ENCODE measurements at places on chromosomes 11 and 22.

- DNase-seq = no peak
Measured at GRCh38 chr11:10504490-10504889, 36.5 kb downstream of the RNF141 start.

DNA sequence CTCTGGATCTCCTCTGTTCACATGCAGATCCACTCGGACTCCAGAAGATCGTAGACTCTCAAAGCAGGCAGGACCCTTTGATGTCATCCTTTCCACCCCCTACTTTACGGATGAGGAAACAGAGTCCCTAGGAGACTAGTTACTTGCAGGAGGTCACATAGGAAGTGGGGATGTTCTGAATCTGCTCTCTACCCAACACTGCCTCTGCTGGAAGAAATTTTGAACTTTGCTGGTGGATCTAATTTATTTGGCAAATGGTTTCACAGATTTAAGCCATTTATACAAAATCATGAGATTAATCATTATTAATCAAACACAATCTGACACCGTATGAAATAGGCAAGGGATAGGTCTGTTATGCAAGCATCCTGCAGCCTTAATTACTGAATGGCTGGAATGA, 55.0 kb upstream of the USP47 start:
- no peak for DNase-seq

DNA sequence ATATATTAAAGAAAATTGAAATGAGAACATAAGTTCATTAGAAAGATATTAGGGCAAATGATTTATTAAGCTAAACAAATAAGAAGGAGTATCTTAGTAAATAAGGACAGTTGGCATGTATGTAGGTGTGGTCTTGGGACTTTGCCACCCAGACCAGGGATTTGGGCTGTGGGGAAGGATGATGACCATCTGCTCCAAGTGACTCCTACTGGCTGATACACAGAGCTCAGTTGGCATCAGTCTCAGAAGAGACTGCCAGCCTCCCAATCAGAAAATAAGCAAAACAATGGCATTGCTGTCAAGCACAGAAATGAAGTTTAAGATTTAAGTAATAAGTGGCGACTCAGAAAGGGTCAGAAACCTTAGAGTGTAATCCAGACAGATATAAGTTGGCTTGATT, 49.5 kb downstream of the PAX6 start:
- no peak for DNase-seq

DNA sequence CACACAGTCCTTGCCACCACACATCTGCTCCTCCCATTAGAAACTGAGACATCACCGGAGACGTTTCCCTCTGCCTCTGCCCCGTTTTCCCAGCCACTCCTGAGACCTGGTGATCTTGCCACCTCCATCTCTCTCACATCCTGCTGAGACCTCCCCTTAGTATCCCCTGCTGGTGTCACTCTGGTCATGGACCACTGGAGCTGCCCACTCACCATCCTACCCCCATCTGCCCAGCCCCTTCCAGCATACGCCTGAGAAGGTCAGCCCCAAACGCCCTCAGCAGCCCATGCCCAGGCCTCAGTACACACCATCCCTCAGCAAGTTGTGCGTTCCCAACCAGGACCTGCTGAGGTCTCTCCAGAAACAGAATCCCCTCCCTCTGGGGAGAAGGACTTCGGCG, 64.3 kb downstream of the SHANK2 start:
- no peak for DNase-seq

DNA sequence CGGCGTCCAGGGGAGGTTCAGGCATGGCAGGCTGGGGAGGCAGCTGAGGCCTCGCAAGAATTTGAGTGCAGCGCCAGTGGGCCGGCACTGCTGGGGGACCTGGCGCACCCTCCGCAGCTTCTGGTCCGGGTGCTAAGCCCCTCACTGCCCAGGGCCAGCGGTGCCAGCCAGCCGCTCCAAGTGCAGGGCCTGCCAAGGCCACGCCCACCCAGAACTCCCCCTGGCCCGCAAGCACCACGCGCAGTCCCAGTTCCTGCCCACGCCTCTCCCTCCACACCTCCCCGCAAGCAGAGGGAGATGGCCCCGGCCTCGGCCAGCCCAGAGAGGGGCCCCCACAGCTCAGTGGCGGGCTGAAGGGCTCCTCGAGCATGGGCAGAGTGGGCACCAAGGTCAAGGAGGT, 2017.3 kb downstream of the LRRC4C start:
- DNase-seq = no peak

GRCh38 chr22:43772831-43773230, 39.3 kb downstream of the EFCAB6 start:
- DNase-seq = no peak

- no peak for DNase-seq
Measured at GRCh38 chr22:37254867-37255233, 10.8 kb upstream of the RAC2 start.

GRCh38 chr11:89493431-89493830, 2.3 kb upstream of the NOX4 start:
- no peak for DNase-seq

- no peak for DNase-seq
Measured at GRCh38 chr11:93633835-93634234, 27.6 kb upstream of the CEP295 start.

- peak; percentile 36 for DNase-seq
Measured at GRCh38 chr11:13963949-13964770, 1.6 kb downstream of the SPON1 start.

GRCh38 chr11:46690702-46691101, 9.7 kb downstream of the ARHGAP1 start:
- DNase-seq = no peak

GRCh38 chr11:92443199-92443598, 218.6 kb downstream of the FAT3 start:
- DNase-seq = no peak

DNA sequence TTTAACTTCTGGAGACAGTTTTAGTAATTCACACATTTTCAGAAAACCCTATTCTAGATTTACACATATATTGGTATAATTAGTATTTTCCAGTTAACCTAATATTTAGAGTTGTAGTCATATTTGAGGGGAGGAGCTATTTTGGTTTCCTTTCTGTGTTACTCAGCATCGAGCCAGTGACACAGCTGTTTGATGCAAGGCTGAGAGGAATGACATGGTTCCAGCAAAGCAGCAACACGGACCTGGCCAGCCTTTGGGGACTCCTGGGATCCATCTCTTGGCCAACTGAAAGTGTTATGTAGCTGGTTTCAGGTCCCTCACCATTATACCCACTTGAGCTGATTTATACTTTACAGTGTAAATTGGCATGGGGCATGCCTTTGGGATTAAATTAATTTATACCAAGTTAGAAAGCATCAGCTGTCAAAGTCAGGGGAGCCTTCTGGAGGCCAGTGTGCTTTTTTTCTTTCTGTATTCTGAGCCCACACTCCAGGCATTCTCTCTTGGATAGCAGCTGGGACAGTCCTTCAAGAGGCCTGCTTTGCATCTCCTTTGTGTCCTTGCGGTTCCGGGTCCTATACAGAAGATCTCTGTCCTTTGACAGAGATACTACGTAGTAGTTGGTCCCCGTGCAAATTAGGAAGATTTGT, 91.3 kb upstream of the SLC25A18 start:
- DNase-seq = peak; percentile 33

DNA sequence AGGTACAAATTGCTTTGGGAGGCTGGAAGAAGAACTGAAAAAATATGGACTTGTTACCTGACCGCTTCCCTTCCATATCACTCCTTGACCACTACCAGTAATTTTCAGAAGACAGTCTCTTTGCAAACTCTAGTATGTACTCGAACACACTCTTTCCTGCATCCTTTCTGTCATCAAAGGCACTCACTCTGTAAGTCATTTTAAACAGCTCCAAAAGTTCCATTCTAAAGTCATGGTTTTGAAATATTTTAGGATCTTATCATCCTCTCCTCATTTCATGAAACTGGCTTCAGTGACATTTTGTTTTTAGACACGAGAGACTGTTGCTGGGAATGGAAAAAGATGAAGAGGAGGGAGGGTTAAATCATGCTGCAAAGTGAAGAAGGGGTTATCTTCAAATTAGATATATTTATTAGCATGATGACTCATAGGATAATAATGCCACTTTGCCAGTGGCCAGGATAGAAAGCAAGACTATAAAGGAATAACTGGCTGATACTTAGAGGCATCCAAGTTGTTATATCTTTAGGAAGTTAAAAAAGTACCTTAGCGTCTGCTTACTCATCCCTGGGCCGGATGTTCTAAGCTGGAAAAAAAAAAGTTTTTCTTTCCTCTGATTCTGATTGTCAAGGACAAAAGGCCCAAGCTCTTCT, 549.3 kb downstream of the METTL15 start:
- no peak for DNase-seq

DNA sequence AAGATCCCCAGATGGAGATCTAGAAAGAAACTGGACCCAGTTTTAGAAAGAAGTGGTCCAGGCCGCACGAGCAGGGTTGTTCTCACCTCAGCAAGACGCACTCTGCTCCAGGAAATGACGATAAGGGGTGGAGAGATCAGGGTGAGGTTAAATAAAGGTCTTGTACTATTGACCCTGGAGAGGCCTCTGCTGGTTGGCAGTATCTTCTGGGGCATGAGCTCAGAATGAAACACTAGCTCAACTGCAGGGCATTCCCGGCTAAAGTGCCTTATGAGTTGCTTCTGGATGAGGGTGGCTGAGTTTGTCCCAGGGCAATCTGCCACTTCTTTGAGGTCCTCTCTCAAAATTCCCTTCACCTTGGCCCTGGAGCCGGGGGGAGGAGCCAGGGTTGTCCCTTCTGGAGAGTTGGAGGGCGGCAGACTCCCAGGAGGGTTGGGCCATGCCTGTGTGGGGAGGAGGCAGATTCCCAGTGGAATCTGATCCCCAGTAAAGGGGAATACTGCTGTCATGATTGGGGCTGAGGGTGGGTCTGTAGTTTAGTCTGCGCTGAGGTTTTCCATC, 10.9 kb downstream of the USP2 start:
- DNase-seq = peak; percentile 48

DNA sequence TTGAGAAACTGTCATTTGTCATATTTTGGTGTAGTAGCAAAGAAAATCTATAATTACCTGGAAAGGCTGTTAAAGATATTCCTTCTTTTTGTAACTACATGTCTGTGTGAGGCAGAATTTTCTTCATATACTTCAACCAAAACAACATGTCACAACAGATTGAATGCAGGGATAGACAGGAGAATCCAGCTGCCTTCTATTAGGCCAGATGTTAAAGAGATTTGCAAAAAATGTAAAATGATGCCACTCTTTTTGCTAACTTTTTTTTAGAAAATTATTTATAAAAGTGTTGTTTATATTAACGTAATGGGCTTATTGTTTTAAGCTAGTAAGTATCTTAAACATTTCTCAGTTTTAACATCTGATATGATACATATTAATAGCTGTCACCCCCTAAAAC, 12.7 kb downstream of the DGKZ start:
- no peak for DNase-seq

- no peak for DNase-seq
Measured at GRCh38 chr11:116356451-116356850, 416.3 kb downstream of the BUD13 start.

DNA sequence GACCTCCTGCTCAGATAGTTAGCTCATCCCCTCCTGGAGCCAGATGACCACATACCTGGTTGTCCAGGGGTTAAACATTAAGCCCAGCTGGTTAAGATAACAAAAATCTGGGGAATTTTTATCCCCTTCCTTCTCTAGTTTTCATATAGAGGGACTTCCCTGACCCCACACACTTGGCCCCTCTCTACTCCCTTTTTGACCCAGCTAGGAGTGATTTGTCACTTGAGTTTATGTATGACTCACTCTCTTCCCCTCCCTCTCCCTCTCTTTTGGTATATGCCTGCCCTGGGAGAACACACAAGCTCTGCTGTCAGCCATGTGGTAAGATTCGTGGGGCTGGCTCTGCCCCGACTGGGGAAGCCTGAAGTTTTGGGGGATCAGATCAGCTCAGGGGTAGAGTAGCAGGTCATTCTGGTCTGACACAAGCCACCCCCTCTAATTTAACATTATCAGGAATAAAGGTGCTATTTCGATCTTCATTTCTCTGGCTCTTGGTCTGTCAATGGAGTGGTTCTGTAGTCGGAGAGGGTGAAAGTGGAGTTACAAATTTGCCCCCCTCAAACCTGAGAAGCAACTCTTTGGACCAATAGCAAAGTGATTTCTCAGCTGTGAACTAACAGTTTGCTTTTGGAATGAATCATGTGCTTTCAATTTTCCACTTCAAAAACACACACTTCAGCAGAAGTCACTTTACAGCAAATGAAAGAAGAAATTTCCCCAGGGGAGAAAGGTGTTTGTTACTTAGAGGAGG, 415.3 kb upstream of the CADM1 start:
- no peak for DNase-seq

- DNase-seq = no peak
Measured at GRCh38 chr11:14819596-14819995, 72.4 kb downstream of the CYP2R1 start.

DNA sequence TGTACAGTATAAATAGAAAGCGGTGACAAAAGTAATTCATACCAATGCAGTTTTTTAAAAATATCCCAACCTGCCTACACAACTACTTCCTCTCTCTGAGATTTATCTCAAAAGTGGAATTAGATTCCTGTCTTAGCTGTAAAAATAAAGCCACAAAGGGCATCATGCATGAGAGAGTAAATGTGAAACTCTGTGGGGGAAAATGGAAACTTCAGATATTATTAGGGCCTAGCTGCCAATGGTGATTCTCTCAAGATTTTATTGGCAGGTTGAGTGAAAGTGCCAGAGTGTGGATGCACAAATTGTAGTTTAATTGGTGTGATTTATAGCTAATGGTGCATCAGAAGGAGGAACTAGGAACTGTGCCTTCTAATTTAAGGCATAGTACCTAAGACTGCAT, 356.9 kb upstream of the CCDC90B start:
- no peak for DNase-seq

GRCh38 chr11:31827455-31828206, 16.5 kb upstream of the PAX6 start:
- DNase-seq = peak; percentile 12

- peak; percentile 70 for DNase-seq
Measured at GRCh38 chr22:17980638-17981051, 43.7 kb downstream of the MICAL3 start.

GRCh38 chr11:78689585-78690153, 115.0 kb upstream of the NARS2 start:
- DNase-seq = no peak

- DNase-seq = no peak
Measured at GRCh38 chr22:19367763-19368367, 63.7 kb downstream of the HIRA start.

DNA sequence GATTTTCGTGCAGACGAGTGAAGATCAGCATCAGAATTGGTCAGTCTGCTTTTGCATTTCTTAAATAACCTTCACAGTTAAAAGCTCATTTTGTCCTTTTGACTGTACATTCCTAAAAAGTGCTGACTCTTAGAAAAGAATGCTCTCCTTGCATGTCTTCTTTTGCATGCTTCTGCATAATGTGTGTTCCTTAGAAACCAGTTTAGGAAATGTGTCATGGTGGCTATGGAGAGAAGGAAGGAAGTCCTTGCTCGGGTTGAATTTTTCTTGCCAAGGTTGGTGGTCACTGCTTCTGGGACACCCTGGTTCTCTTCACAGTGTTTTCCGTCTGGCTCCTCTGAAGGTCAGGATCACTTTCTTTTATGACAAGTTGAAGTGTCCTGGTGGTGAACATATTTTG, 6.8 kb downstream of the AP2A2 start:
- no peak for DNase-seq

DNA sequence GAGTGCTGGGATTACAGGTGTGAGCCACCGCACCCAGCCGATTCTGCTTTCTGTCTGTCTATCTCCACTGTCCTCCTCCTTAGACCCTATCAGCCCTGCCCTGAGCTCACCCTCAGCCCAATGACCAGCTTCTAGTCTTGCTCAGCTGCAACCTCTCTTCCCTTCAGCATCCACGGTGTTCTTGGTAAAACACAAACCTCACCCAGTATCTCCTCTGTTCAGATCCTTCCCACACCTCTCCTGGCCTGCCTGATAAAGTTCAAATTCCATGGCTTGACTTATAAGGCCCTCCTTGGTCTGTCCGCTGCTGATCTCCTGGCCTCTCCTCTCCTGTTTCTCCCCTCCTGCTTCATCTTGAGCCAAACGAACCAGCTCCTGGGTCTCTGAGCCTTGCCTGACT, 14.5 kb upstream of the NCF4 start:
- no peak for DNase-seq
